Activated CD8-positive, alpha-beta T cell treated with anti-CD3 and anti-CD28 coated beads, Interleukin-2, amount 10 ng/mL, durations not matched to agents 7 days and 5 days (primary cell): ENCODE measurements at places on chromosomes 2 and 18. TPM values are rescaled to one million over a fixed set of nuclear protein-coding genes. Genes with fewer than 3 reads are reported as not detected.

The LPIN1 gene
- 46.8 TPM for total RNA-seq

DNA sequence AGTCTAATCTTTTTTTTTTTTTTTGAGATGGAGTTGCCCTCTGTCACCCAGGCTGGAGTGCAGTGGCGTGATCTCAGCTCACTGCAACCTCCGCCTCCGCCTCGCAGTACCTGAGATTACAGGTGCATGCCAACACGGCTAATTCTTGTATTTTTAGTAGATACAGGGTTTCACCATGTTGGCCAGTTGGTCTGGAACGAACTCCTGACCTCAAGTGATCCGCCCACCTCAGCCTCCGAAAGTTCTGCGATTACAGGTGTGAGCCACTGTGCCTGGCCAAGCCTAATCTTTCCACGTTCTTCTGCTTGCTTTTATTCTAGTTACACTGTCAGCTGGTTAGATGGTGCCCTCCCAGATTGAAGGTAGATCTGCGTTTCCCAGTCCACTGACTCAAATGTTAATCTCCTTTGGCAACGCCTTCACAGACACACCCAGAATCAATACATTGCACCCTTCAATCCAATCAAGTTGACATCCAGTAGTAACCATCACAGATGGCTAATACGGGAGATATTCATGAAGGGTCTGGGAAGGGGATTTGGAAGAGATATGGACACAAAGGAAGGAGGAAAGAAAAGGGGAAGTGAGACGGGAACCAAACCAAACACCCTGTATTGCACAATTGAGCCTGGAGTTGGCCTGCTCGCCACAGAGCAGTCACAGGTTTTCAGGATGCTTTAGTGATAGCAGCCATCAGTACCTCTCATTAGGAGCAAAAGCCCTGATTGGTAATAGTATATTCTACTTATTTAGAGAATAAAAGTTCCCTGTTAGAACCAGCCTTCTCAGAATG, 229.8 kb downstream of the PIK3C3 start:
- DNase-seq = no peak
- H3K4me3 ChIP-seq = no peak overlapping the region
- H3K36me3 ChIP-seq = no peaks in the 10 kb centered on the region
- H3K27me3 ChIP-seq = no peaks in the 10 kb centered on the region
- no peaks in the 10 kb centered on the region for H3K4me1 ChIP-seq

- DNase-seq = no peak
- peaks cover 29% of the 10 kb centered on the region for H3K4me1 ChIP-seq
- H3K36me3 ChIP-seq = no peaks in the 10 kb centered on the region
- H3K4me3 ChIP-seq = no peak overlapping the region
These were observed 2.9 kb downstream of the ALS2 start for GRCh38 chr2:201777869-201778268.

- H3K36me3 ChIP-seq = no peaks in the 10 kb centered on the region
- DNase-seq = no peak
- no peaks in the 10 kb centered on the region for H3K27me3 ChIP-seq
- H3K4me1 ChIP-seq = no peaks in the 10 kb centered on the region
- no peak overlapping the region for H3K4me3 ChIP-seq
These were observed 73.9 kb upstream of the NRXN1 start for GRCh38 chr2:51105811-51106210.

DNA sequence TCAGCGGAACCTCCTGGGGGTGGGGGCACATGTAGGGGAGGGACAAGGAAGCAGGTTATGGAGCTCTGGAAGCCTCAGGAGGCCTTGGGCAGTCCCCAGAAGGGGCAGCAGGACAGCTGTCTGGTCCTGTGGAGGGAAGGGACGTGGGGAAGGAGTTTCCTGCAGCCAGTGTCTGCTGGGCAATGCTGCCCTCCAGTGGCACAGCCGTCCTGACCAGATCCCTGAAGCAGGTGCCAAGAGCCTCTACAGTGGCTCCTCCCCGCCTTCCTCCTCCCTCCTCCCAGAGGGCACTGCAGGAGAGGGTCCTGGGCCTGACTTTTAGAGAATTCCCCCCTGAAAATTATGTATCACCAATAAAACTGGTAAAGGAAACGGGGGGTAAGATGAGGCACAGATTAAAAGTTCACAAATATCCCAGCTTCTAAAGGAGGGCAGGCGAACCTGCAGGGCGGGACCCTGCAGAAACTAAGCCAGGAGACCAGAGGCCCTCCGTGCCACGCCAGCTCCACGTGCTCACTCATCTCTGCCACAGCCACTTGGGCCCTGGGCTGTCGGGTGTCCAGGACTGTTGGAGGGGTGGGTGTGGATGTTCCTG, 258.5 kb downstream of the TWIST2 start:
- no peak for DNase-seq
- H3K27me3 ChIP-seq = no peaks in the 10 kb centered on the region
- no peak overlapping the region for H3K4me3 ChIP-seq
- H3K27ac ChIP-seq = no peak overlapping the region
- peaks cover 5% of the 10 kb centered on the region for H3K36me3 ChIP-seq

The ALPP gene
- total RNA-seq = not detected

DNA sequence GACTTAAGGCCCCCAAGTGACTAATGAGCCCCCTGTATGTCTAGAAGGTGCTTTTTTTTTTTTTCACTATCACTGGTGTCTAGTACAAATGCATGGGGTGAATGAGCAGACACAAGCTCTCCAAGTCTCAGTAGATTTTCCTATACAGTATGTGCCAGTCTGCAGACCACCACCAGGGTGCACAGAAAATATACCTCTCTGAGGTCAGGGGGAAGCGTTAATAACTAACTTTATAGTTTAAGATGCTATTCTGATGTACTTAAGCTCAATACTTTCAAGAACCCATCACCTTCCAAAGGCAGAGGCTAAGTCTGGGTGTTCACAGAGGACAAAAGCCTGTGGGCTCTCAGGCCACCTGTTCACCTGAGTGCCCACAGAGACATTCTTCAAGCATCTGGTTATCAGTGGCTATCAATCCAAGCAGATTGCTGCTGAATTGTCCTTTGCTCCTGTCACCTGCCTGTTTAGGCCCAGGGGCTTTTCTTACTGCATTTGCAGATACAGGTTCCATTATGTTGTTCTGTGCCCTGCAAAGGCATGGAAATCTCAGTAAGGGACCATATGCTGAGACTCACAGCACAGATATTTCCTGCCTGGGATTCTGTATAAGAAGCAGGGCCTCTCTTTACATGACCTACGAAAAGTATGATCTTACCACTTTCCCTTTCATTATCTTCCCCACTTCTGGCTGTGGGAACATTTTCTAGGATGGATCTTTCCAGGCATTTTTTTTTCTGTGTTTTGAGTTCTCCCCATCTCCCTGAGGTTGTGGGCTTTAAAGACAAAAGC, 534.6 kb downstream of the TNS1 start:
- peaks cover 5% of the 10 kb centered on the region for H3K4me1 ChIP-seq
- DNase-seq = no peak
- H3K36me3 ChIP-seq = no peaks in the 10 kb centered on the region
- H3K4me3 ChIP-seq = no peak overlapping the region

The AMER3 gene
- not detected for total RNA-seq

- DNase-seq = no peak
- no peak overlapping the region for H3K4me3 ChIP-seq
- peaks cover 21% of the 10 kb centered on the region for H3K27me3 ChIP-seq
- H3K36me3 ChIP-seq = no peaks in the 10 kb centered on the region
- H3K4me1 ChIP-seq = no peaks in the 10 kb centered on the region
- no peak overlapping the region for H3K27ac ChIP-seq
These were observed 106.4 kb upstream of the RBBP8 start for GRCh38 chr18:22826726-22827125.

The SLC5A7 gene
- total RNA-seq = not detected

The TMEM185B gene
- 25.8 TPM for total RNA-seq

- H3K36me3 ChIP-seq = peaks cover 5% of the 10 kb centered on the region
- DNase-seq = peak; percentile 30
- H3K4me1 ChIP-seq = peaks cover 26% of the 10 kb centered on the region
- H3K4me3 ChIP-seq = peak overlapping the region; percentile 79
- H3K27ac ChIP-seq = peak overlapping the region; percentile 82
- peaks cover 41% of the 10 kb centered on the region for H3K27me3 ChIP-seq
These were observed 697 bp upstream of the SPATS2L start for GRCh38 chr2:200305797-200306195.

DNA sequence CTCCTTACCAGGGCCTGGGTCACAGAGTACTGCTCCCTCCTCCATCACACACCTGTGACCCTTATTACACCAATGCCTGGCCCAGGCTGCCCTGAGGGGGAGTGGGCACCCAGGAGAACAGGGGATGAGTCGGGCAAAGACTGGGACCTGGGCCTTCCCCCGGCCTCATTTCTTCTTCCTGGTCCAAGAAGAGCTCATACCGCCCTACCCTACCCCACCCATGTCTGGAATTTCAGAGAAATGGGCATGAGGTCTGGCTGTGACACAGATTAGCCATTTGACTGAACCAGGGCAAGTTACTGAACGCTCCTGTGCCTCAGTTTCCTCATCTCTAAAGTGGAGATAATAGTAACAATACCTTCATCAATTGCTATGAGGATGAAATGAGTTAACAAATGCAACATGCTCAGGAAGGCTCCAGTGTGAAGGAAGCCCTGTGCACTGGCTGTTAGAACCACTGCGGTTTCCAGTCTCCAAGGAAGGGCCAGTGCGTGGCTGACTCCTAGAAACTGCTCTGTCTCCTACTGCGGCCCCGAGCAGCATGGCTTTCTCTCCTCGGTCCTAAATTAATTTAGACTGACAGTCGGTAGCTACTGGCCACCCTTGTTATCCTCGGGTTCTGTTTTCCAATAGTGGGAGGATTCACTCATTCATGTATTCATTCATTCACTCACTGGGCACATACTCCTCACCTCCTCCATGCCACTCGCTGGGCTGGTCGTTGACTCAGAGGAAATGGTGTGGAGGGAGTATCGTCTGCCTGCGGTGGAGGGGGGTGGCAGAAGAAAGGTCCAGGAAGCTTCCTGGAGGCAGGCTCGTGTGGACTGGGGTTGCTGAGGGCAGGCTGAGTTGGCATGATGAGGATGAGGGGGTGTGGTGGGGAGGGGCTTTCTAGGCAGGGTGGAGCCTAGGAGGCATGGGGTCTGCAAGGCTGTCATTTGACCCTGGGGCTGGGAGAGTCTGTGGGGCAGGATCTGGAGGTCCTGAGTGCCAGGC, 175.6 kb downstream of the GLI2 start:
- no peaks in the 10 kb centered on the region for H3K27me3 ChIP-seq
- H3K27ac ChIP-seq = no peak overlapping the region
- no peak for DNase-seq

The ADD2 gene
- total RNA-seq = 12.8 TPM

DNA sequence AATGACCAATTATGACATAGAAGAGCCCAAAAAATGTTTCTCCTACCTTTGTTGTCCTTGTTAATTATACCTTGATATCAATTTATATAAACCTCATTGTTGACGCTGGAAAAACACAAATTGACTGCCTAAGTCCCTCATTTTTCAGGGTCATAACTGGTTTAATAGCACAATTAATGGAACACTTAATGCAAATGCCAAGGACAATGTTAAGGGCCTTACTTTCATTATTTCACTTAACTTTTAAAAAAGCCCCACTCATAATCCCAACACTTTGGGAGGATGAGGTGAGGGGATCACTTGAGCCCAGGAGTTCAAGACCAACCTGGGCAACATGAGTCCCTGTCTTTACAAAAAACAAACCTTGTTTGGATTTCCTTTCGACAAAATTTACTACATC, 3.5 kb upstream of the STPG4 start:
- H3K36me3 ChIP-seq = peaks cover 67% of the 10 kb centered on the region
- no peaks in the 10 kb centered on the region for H3K27me3 ChIP-seq
- no peak for DNase-seq
- no peak overlapping the region for H3K27ac ChIP-seq
- H3K4me1 ChIP-seq = peaks cover 36% of the 10 kb centered on the region
- H3K4me3 ChIP-seq = no peak overlapping the region

The PLGLB1 gene
- total RNA-seq = 2.0 TPM

The TMEM247 gene
- total RNA-seq = not detected

The EIPR1 gene
- total RNA-seq = 41.4 TPM

- H3K4me1 ChIP-seq = no peaks in the 10 kb centered on the region
- no peak for DNase-seq
- no peaks in the 10 kb centered on the region for H3K36me3 ChIP-seq
- no peak overlapping the region for H3K27ac ChIP-seq
- no peaks in the 10 kb centered on the region for H3K27me3 ChIP-seq
These were observed 56.6 kb downstream of the CLHC1 start for GRCh38 chr2:55175254-55176093.

The SNRNP200 gene
- total RNA-seq = 177 TPM

GRCh38 chr2:165681841-165682240, 112.2 kb downstream of the GALNT3 start:
- H3K27me3 ChIP-seq = peaks cover 4% of the 10 kb centered on the region
- H3K4me3 ChIP-seq = no peak overlapping the region
- no peaks in the 10 kb centered on the region for H3K36me3 ChIP-seq
- DNase-seq = no peak
- no peak overlapping the region for H3K27ac ChIP-seq
- no peaks in the 10 kb centered on the region for H3K4me1 ChIP-seq

DNA sequence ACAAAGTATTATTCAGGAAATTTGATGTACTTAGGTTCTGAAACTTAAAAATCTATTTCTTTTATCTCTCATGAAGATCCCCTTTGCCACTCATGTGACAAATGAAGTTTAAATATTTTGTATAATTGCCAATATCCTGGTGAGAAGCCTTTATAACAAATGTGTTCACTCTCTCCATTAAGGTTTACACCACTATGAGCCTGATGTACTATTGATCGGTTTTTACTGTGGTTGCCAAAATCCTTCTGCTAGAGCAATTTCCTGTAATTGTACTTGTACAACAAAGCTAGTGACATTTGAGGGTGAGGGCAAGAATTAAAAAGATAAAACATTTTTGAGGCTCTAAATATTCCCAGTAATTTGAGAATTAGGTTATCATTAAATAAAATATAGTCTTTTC, 222.3 kb upstream of the CDH19 start:
- no peaks in the 10 kb centered on the region for H3K36me3 ChIP-seq
- H3K4me1 ChIP-seq = no peaks in the 10 kb centered on the region
- no peak overlapping the region for H3K4me3 ChIP-seq
- H3K27me3 ChIP-seq = no peaks in the 10 kb centered on the region
- DNase-seq = no peak
- H3K27ac ChIP-seq = no peak overlapping the region

DNA sequence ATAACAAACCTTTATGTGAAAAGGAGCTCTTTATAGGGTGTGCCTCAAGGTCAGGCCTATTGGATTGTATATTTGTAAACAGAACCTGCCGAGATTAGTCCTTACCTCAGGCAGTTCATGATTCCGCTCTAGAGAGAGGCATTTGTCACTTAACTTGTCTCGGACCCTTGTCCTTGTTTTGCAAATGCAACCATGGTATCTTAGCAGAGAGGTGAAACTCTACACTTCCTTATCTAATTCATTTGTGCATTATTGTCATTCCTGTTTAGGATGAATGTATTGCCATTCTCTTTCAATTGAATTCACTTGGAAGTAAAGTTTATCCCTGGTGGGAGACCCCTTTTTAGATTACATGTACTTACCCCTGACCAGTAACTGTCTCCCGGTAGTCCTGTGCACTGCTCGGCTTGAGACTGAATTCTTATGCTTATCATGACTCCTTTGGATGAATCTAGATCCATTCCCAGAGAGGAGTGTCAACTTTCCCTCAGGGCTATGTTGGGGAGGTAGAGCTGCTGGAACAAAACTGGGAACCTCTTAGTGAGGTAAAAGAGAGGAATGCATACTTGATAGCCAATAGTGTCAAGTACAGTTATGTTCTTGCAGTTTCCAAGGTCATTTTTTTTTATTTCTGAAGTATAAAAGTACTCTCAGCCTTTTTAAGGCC, 46.6 kb downstream of the SGPP2 start:
- no peak overlapping the region for H3K27ac ChIP-seq
- no peaks in the 10 kb centered on the region for H3K36me3 ChIP-seq
- H3K4me1 ChIP-seq = no peaks in the 10 kb centered on the region
- no peaks in the 10 kb centered on the region for H3K27me3 ChIP-seq

GRCh38 chr18:35455926-35456763, 41.6 kb downstream of the INO80C start:
- H3K27ac ChIP-seq = no peak overlapping the region
- no peak for DNase-seq
- no peaks in the 10 kb centered on the region for H3K36me3 ChIP-seq
